ENCODE measurements at places on chromosomes 16 and 17.

- no peak for DNase-seq
Measured at GRCh38 chr16:31561426-31562233, 33.9 kb downstream of the AHSP start.

GRCh38 chr16:23516366-23517137 lies 6.3 kb upstream of the GGA2 start:
- no peak for DNase-seq

DNA sequence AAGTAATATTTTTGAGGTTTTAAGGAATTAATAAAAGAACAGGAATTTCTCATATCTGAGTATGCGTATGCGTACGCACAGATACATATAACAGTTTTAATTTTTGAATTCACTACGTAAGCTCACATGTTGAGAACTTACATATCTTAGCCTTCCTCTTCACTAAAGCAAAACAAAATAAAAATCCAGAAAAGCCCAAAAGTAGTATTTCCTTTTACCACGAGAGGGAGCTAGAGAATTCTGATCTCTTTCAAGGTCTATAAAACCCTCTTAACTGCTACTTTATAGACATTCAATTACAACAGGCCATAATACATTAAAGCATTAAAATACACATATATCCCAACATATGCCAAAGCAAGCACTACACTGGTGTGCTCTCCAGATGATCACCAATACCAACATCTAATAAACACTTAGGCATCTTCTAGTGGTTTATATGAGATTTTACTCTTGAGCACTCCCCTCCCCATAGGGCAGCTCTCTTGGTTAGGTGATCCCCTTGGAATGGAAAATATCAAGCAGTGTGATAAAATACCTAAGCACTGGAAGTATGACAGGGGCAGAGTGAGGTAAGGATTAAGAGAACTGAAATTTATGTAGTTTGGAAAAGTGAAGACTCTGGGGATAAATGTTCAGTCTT lies 94.0 kb downstream of the SKAP1 start:
- DNase-seq = no peak

DNA sequence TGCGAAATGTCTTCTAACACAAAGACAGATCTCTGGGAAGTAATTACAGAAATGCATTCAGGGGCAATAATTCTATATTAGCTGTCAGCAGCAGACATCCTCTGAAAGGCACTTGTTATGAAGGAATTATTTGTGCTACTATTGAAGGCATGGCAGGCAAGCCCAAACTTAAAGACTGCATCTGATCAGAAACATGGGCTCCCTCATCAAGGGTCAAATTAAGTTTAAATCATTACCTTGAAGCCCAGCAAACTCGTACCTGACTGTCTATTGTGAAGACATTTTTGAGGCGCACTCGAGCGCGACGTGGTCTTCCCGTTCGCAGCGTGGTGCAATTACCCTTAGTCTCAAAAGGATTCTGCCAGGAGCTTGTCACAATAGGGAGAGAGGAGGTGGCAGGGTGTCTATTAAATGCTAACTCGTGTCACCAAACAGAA lies 110.6 kb downstream of the ZNF423 start:
- no peak for DNase-seq

- no peak for DNase-seq
Measured at GRCh38 chr16:89599451-89599858, 14.0 kb upstream of the DPEP1 start.

DNA sequence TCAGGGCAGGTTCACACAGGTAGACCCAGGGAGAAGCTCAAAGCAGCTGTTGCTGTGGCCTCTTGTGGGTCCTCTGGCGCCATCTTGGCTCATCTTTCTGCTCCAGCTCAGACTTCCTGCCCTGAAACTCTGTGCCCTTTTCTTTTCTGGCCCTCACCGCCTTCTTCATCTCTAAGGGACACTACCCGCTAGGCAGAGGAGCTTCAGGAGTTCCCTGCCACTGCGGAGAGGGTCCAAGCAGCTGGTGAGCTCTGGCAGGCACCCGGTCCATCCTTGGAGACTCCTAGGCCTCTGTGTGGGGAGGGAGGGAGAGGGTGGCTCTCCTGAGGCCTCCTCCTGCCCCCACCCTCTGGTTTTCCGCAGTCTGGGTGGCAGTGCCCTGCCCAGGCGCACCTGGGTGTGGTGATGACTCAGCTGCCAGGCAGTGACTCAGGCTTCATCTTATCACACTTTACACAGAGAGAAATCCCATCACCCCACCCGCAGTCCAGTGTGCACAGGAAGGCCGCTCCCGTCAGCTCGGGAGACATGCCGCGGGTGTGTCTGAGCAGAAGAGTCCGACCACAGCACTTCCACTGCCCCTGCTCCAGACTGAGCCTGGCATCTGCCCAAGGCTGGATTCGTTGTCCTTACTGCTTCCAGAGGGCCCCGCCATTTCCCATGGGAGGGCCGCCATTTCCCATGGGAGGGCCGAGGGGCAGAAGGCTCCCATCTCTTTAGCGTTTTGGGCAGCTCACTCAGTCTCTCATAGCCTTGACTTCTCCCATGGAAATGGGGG lies 7.3 kb downstream of the NT5C start:
- DNase-seq = no peak
